Activated CD4-positive, alpha-beta memory T cell treated with anti-CD3 and anti-CD28 coated beads, Interleukin-2, amount 10 ng/mL, durations not matched to agents 7 days and 5 days (primary cell): ENCODE measurements at places on chromosomes 12 and 14. TPM values are rescaled to one million over a fixed set of nuclear protein-coding genes. Genes with fewer than 3 reads are reported as not detected.

GRCh38 chr12:122732170-122732569 lies 1.5 kb upstream of the HCAR1 start:
- peak; percentile 36 for DNase-seq
- H3K27me3 ChIP-seq: no peaks in the 10 kb centered on the region
- H3K4me3 ChIP-seq: no peak overlapping the region

GRCh38 chr12:30989754-30990153 lies 63.2 kb downstream of the TSPAN11 start:
- no peak overlapping the region for H3K4me3 ChIP-seq
- H3K36me3 ChIP-seq: no peaks in the 10 kb centered on the region
- peak; percentile 21 for DNase-seq
- H3K4me1 ChIP-seq: no peaks in the 10 kb centered on the region
- H3K27me3 ChIP-seq: no peaks in the 10 kb centered on the region

- no peaks in the 10 kb centered on the region for H3K36me3 ChIP-seq
- H3K27me3 ChIP-seq: peaks cover 2% of the 10 kb centered on the region
- H3K4me1 ChIP-seq: no peaks in the 10 kb centered on the region
- no peak for DNase-seq
- H3K4me3 ChIP-seq: no peak overlapping the region
Observed at GRCh38 chr12:92947589-92948215, 18.6 kb upstream of the EEA1 start.

DNA sequence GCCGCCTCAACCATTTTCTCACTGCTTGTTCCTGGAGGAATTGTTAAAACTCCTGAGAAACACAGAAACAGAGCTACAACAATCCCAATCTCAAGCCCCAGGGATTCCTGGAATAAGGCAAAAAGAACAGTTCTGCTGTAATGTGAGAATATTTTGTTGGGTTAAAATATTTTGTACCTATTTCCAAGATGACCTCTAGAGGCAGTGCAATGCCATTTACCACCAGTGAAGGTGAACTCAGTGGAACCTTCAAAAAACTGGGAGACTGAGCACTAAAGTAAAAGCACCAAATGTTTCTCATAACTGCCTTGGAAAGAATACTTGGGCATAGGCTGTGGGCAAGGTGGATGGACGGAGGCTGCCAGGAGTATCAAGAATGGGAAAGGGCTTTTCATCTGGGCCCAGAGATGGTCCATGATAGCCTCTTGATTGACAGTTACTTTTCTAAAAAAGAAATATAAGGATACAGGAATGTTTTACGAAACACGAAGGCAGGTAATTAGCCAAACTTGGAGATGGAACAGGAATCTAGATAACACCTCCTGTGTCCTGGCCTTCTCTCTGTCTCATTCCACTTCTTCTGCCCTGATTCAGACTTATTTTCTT lies 334.0 kb upstream of the FLRT2 start:
- H3K27me3 ChIP-seq: no peaks in the 10 kb centered on the region
- DNase-seq: no peak
- H3K36me3 ChIP-seq: no peaks in the 10 kb centered on the region
- no peak overlapping the region for H3K27ac ChIP-seq
- no peak overlapping the region for H3K4me3 ChIP-seq

DNA sequence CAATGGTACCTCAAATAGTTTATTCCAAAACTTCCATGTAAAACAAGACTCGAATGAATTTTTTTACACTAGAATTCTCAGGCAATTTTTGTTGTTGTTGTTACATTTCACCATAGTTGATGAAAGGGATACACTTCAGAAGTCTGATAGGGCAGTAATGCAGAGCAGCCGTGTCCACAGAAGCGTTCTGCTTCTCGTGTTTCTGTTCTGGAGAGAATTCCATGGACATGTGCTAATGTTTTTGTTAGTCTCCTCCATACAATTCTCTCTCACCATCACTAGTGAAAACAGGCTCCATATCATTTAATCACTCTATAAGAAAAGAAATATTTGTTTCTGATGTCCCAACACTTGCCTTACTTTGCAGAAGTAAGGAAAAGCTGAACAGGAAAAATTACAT lies 606.1 kb downstream of the SLC16A7 start:
- no peaks in the 10 kb centered on the region for H3K4me1 ChIP-seq
- H3K4me3 ChIP-seq: no peak overlapping the region
- no peak overlapping the region for H3K27ac ChIP-seq
- H3K36me3 ChIP-seq: no peaks in the 10 kb centered on the region

Gene RAD9B
- total RNA-seq: 2.0 TPM

DNA sequence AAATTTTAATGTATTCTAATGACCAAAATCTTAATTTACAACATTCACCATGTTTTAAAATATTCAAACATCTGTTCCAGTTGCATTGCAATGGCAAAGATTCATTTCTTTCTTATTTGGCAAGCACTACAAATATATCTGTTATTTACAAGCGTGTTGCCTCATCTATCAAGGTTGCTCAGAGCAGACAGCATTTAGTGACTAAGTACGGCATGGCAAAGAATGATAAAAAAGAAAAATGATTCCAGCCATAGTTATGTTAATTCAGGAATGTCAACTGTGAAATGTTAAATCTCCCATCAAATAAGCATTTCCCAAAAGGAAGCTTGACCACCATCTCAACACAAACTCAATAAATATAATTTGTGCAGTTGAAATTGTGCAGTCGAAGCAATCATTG lies 312.1 kb downstream of the SEC23A start:
- no peak overlapping the region for H3K27ac ChIP-seq
- no peaks in the 10 kb centered on the region for H3K27me3 ChIP-seq
- no peaks in the 10 kb centered on the region for H3K36me3 ChIP-seq
- no peak for DNase-seq
- no peak overlapping the region for H3K4me3 ChIP-seq
- no peaks in the 10 kb centered on the region for H3K4me1 ChIP-seq
